ENCODE measurements at places on chromosomes 4 and X.

- H3K4me1 ChIP-seq = peaks cover 77% of the 10 kb centered on the region
- no peak overlapping the region for H3K4me3 ChIP-seq
- H3K27ac ChIP-seq = no peak overlapping the region
- no peak for DNase-seq
Measured at GRCh38 chr4:6939761-6940743, 30.4 kb downstream of the TBC1D14 start.

GRCh38 chr4:136329042-136329662 is 1203.1 kb downstream of the PCDH18 start:
- no peak overlapping the region for H3K27ac ChIP-seq
- H3K4me1 ChIP-seq = no peaks in the 10 kb centered on the region
- H3K27me3 ChIP-seq = no peaks in the 10 kb centered on the region

DNA sequence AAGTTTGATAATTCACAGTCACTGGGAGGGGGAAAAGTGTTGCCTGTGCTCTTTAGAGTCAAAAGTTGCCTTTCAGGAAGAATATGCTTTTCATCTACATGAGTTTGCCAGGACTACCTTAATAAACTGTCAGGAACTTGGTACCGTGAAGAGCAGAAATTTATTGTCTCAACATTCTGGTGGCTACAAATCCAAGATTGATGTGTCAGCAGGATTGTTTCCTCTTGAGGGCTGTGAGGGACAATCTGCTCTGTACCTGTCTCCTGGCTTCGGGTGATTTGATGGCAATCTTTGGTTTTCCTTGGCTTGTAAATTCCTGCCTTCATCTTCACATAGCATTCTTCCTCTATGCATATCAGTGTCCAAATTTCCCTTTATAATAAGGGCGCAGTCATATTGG is 277.2 kb downstream of the PDGFC start:
- no peaks in the 10 kb centered on the region for H3K36me3 ChIP-seq
- no peak for DNase-seq
- H3K4me1 ChIP-seq = no peaks in the 10 kb centered on the region
- no peaks in the 10 kb centered on the region for H3K27me3 ChIP-seq
- no peak overlapping the region for H3K4me3 ChIP-seq

- no peak overlapping the region for H3K27ac ChIP-seq
- no peaks in the 10 kb centered on the region for H3K27me3 ChIP-seq
- H3K4me1 ChIP-seq = no peaks in the 10 kb centered on the region
- no peaks in the 10 kb centered on the region for H3K36me3 ChIP-seq
Measured at GRCh38 chr4:188495169-188495568, 355.9 kb downstream of the TRIML1 start.

DNA sequence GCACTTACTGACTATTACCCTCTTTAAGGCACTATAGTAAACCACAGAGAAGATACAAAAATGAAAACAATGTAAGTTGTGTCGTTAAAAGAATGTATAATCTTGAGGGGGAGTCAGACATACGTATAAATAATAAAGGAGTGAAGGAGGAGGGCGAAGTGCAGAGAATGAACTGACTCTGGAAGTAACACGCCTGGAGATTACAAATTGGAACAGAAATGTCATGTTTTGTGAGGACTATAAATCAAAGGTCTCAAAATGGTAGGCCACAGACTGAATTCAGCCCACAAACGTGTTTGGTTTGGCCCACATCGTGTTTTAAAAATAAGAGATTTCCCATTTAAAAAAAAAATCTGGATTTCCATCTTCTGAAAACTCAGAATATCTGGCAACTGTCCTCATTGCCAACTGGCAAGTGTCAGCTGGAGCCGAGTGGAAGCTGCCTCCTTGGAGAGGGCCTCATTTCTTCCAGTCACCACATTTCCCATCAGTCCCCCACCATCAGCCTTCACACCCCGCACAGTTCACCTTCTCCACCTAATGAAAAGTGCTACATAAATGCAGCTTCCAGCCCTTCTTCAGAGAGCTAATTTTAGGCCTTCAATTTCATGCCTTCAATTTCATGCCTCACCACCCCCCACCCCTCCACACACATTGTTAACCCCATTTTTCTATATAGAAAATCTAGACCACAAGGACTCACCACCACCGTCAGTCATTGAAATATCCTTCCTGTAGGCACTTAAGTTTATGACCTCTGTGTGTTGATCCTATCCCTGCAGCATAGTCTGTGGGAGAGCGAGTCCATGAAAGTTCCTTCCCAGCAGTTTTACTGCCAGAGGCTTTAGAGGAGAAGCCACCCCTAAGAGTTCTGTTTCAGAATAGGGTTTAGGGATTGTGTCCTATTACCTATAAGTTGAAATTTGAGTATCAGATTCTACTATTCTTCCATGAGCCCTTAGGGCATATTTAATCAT is 32.0 kb upstream of the COL25A1 start:
- no peak overlapping the region for H3K4me3 ChIP-seq
- H3K4me1 ChIP-seq = no peaks in the 10 kb centered on the region
- H3K36me3 ChIP-seq = no peaks in the 10 kb centered on the region

DNA sequence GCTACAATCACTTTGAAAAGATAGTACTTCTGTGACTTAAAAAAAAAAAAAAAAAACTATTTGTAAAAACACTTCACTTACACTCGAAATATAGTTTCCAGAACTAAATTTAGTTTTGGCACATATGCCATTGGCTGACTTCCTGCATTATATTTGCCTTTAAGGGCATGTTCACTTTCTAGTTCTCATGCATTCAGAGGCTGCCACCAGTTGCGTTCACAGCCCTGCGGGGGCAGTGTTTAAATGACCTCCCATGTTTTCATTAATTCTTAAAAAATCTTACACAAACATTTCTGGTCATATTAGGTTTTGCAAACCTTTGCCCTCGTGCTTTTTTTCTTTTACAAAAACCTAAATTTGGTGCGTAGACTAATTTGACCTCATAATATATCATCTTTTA is 12.4 kb upstream of the ARHGAP6 start:
- DNase-seq = no peak
- H3K27ac ChIP-seq = no peak overlapping the region
- no peak overlapping the region for H3K4me3 ChIP-seq
- no peaks in the 10 kb centered on the region for H3K4me1 ChIP-seq
- H3K27me3 ChIP-seq = peaks cover 2% of the 10 kb centered on the region

DNA sequence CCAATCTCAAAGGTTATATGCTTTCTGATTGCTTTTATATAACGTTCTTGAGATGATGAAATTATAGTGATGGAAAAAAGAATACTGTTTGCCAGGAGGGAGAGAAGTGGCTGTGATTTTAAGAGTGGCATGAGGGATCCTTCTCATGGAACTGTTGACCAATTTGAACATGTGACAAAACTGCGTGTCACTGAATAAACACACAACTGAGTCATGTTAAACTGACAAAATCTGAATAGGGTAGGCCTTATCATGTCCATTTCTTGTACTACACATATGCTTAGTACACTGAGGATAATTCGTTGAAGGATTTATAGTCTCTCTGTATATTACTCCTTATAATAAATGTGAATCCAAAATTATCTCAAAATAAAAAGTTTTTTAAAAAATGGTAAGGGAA is 22.2 kb upstream of the HSPA4L start:
- no peak overlapping the region for H3K27ac ChIP-seq
- DNase-seq = no peak
- H3K27me3 ChIP-seq = no peaks in the 10 kb centered on the region
- no peaks in the 10 kb centered on the region for H3K4me1 ChIP-seq

Measured in common myeloid progenitor, CD34-positive (primary cell).